ENCODE measurements at places on chromosomes 2 and 18.

DNA sequence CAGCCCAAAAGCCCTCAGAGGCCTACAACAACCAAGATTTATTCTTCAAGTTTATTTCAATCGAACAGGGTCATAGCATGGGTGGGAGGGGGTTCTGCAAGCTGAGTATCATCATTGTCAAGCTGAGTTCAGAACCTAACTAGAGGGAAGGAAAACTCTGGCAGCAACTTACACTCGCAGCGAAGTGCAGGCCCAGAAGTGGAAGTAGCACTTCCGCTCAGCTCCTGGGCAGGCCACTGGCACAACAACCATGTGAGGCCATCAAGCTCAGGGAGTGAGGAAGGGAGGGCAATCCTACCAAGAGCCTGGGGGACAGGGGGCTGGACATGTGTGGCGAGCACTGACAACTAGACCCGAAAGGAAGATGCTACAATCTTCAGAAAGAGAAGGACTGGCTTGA, 4.8 kb downstream of the UXS1 start:
- no peak for DNase-seq

- no peak for DNase-seq
These were observed 222.9 kb downstream of the ZBTB7C start for GRCh38 chr18:48186131-48186766.

DNA sequence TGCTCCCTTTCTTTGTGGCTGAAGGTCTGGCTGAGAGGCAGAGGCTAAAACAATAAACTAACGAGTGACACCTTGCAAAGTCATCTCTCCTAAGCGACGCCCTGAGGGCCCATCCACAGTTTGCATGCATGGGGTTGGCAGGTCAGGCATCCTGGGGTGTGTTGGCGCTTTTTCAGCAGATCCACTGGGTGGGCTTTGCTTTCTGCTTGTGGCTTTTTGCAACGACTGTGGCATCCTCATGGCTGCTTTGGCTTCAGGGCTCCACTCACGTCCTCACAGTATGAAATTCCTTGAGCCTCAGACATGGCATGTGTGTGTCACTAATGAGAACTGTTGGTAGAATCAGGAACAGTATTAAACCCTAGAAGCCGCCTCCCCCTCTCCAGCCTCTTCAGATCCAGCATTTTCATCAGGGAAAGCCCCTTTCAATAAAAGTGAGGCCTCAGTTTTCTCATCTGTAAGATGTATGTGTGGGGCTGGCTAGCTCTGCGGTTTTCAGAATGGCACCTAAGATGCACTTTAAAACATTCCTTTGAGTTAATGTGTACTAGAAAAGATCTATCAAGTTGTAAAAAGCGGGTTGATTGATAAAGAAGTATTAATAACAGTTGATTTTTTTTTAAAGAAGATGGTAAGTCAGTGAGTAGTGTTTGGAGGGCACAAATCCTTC, 72.5 kb downstream of the SH3BP4 start:
- no peak for DNase-seq

GRCh38 chr18:36296650-36297416, 680 bp upstream of the FHOD3 start:
- DNase-seq: no peak

- no peak for DNase-seq
These were observed 321.1 kb downstream of the SATB2 start for GRCh38 chr2:199136681-199137080.

DNA sequence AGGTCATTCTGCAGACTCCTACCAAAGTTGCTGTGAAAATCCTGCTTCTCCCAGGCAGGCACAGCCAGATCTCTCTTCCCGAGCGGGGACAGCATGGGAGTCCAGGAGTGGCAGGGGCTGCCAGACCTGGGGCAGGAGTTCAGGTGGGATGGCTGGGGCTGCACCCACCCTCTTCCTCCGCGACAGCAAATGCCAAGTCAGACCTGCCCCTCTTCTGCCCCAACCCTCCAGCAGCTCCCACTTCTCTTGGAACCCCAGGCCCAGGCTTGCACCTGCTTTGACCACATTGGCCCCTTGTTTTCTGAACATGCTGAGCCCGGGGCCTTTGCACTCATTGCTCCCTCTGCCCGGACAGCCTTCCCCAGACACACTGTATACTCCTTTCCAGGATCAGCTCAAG, 288.2 kb upstream of the HS6ST1 start:
- no peak for DNase-seq

DNA sequence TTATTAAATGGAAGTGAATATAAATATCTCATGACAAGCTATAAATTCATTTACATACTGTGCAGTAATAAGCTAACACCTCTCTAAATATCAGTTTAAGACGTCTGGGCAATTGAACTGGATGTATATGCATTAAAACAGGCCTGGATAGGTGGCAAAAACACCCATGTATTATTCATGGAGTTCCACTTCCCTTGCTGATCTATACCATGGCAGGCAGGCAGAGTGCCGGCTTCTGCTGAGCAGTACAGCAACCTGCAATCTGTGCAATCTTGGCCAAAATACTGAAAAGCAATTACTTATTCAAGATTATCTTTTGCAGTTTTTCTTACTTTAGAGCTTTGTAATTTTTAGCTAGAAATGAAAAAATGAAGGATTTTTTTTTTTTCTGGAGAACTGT, 112.1 kb upstream of the PIEZO2 start:
- no peak for DNase-seq

DNA sequence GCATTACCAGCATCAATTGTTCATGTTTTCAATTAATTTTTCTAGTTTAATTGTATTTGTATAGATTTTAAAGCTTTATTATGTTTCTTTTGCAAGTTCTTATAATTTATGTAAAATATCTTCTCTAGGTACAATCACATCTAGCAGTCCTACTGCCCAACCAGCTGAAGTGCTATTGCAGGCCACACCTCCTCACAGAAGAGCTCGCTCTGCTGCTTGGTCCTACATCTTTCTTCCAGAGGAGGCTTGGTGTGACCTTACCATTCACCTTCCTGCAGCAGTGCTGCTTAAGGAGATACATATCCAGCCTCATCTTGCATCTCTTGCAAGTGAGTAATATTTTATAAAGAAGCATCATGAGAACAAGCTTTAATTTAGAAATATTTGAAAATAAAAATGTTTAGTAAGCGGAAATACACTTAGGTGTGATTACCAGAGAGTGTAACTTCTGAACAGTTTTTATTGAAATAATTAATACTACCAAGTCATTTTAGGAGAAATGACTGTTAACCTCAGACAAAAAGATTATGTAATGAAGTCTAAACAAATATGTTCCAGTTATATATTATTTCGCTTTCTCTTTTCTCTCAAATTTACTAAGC, 122.9 kb upstream of the TTC27 start:
- DNase-seq: no peak

DNA sequence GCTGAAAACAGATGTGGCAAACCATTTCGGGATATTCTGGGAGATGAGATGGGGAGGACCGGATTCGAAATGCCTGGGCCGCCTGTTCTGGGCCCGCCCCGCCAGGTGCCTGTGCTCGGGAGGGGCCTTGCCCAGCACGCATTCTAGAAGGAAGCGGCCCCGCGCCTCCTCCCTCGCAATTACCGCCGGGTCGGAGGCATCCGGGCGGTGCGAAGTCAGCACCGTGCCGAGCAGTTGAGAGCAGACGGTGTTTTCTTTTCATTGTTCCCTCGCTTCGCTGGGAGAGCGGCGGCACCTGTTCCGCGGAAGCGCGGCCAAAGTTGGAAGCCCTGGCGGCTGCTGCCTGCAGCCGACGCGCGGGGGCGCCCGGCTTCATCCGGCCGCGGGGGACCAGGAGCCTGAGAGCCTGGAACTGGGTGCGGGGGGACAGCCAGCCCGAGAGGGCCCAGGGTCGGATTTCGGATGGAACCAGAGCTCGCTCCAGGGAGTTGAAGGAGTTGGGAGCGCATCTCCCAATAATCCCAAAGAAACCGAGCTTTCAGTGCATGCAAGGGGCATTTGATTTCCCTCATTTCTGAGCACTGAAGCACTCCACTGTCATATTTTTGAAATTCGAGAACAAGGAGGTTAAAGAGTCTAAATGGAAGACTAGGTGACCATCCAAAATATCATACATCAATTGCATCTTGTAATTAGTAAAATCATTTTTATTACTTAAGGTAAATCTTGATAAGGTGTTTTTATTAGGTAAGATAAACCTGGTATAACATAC, 241.8 kb upstream of the RAB12 start:
- DNase-seq: peak; percentile 14

GRCh38 chr2:46461011-46461674, 18.2 kb upstream of the TMEM247 start:
- DNase-seq: peak; percentile 67

DNA sequence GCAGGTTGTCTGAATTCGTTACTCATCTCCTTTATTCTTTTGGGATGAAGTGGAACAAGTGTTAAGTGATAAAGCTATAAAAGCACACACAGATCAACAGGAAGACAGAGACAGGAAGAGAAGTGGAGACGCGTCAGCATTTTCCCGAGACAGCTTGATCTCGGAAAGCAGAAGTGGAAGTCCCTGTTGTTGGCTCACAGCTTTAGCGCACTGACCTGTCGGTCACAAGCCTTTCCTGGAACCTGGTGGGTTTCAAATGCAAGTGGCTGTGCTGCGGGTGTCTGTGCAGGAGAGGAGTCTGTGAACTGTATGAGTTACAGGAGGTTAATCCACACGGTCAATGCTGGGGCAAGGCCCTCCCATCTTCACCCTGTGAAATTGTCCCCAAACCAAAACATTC, 116.6 kb upstream of the PELI1 start:
- no peak for DNase-seq

Data from activated naive CD4-positive, alpha-beta T cell treated with anti-CD3 and anti-CD28 coated beads, Interleukin-2, amount 50 U/mL, for 16 hours (primary cell).